Anterior cingulate cortex (tissue), 58 donors: ENCODE measurements at places on chromosomes 16 and 17.

DNA sequence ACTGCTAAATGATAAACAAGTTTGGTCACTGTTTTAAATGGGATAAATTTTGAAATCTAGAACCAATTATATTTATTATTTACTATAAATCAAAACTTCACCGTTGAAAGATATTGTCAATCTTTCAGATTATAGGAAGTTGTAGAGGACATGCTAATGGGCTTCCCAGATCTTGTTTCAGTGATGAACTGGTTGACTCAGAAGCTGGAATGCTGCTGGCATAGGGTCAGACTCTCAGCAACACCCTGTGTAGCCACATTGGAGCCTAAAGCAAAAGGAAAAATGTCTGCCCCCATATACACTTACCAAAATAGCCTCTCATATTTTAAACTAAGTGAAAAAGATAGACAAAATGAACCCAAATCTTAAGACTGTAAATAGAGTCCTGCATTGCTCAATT, 916.9 kb upstream of the SOX9 start:
- no peak for DNase-seq

DNA sequence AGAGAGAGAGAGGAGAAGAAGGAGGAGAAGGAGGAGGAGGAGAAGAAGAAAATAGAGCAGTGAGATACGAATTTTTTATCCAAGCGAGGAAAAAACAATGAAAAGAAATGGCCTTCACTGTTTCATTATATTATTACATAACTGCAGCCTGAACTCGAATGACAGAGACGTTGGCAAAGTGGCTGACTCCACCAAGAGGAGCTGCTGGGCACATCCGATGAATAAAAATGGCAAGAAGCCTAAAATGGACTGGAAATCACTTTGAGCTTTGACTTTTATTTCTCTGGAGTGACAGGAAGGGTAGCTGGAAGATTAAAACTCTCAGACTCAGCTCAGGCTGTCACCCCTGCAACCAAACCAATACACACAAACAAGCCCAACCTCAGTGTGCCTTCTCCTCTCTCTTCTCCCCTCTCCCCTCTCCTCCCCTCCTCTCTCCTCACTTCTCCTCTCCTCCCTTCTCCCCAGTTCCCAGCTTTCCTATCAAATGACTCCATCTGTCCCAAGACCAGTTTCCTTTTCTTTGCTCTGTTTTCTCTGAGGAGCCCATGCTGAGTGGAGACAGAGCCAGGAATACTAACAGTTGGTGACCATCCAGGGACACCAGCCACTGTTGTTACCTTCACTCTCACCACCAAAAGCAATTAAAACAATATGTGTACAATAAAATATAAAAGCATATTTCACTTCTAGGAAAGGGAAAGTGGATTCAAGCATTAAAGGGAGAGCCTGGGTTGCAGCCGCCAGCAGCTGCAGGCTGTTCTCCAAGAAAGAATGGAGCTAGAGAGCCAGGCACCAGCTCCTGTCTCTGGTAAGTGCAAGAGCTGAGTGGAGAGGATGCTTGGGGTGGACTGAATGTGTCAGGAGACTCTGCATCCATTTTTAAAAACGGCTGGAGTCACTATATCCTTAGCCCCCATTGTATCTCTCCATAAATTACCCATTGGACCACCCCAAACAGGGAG, 51.2 kb downstream of the SOX9 start:
- no peak for DNase-seq

- DNase-seq: no peak
These were observed 34.9 kb downstream of the PLD6 start for GRCh38 chr17:17171186-17171585.

DNA sequence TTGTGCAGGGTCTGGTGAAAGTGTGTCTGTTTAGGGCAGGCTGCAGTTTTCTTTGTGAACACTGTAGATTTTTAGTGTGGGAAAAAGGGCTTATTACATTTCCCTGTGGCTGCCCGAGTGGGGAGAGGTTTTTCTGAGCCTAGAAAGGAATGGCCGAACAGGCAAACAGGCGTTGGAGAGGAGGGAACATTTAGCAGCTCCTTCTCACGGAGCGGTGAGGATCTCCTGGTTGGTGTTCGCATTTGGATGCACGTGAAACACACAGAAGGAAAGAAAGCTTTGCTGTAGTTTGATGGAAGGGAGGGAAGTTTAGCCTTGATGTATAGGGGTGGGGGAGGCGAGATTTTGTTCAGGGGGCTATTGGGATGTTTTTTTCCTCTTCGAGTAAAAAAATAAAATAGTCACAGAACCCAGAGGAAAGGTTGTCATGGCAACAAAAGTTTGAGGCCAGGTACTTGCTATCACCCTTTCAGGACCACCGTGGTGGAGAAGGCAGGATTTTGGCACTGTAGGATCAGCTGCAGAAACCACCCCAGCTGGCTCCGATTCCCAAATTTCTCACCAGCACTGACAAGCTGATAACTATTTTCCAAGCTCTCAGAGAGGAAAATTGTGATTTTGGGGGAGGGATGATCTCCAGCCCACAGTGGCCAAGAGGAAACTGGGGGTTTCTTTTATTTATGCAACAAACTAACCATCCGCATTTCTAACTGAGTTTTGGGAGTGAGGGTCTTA, 3.5 kb downstream of the GSG1L start:
- no peak for DNase-seq

GRCh38 chr16:84080813-84081212, 35.9 kb downstream of the MBTPS1 start:
- no peak for DNase-seq

- DNase-seq: no peak
These were observed 17.7 kb downstream of the ITGAL start for GRCh38 chr16:30490210-30490609.

DNA sequence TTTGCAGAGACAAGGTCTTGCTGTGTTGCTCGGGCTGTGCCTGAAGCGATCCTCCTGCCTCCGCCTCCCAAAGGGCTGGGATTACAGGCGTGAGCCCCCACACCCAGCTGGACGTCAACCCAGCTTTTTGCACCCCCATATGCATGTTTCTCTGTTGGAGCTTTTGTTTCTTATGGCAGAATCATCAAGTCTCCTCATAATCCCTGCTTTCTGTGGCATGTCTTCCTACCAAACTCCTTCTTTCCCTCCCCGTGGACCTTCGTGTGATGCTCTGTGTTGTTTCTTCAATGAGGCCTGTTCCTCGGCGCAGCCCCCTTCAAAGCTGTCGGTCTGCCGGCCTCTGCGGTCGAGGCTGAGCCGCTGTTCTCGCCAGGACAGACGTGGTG, 71.6 kb downstream of the METRNL start:
- DNase-seq: no peak

DNA sequence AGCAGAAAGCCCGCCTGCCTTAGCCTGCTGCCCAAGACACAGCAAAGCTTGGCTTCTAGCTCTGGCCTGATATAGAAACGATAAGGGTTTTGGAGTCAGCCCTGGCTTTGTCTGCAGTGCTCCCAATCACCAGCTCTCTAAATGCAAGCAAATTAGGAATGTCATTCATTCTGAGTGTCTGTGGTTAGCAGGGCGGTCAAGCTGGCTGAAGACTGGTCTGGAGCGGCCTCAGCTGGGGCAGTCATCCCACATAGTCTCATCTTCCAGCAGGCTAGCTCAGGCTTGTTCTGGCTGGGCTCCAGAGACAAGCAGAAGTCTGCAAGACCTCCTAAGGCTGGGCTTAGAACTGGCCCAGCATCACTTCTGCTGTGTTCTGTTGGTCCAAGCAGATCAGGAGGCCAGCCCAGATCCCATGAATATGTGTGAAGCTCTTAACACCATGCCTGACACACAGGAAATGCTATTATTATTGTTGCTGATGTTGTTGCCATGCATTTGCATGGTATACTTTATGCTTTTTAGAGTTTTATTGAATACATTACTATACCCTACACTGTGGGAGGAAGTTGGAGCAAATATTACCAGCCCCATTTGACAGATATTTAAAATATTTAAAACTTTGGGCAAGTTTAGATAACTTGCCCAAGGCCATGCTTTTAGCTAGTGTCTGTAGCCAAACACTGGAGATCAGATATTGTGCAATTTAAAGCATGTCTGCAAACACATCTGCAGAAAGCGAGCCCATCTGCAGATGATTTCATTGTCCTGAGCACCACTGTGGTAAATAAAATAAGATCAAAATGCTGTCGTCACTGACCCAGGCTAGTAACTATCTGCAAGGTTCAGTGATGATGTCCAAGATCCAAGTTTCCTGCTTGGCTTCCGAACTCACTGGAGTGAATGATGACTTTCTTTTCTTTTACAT, 24.8 kb downstream of the TMC7 start:
- no peak for DNase-seq

DNA sequence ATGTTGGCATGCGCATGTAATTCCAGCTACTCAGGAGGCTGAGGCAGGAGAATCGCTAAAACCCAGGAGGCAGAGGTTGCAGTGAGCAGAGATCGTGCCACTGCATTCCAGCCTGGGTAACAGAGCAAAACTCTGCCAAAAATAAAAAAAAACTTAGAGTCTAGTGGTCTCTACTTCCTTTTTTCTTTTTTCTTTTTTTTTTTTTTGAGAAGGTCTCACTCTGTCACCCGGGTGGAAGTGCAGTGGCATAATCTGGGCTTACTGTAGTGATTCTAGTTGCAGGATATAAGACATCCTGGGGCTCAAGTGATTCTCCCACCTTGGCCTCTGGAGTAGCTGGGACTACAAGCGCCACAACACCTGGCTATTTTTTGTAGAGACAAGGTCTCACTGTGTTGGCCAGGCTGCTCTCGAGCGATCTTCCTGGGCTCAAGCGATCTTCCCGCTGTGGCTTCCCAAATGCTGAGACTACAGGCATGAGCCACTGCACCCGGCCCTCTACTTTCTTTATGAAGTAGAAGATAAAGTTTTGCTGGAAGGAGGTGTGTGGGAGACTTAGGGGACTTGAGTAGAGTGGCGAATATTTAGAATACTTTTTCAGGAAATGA, 47.9 kb upstream of the TAOK1 start:
- DNase-seq: no peak

DNA sequence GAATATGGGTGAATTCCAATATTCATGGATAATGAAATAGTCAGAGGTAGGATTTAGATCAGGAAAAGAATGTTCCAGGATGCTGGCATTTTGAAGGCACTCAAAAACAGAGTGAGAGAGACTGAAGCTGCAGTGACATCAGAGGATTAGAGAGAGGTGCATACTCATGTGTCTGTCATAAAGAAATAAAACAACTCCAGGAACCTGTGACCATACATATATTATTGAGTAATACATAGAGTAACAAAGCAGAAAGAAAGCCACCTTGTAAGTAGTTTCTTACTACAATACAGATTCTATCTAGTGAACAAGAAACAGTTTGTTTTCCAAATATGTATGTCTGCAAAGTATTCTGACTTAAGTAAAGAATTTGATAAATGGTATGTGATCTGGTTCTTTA, 62.3 kb upstream of the PHOSPHO1 start:
- DNase-seq: no peak

DNA sequence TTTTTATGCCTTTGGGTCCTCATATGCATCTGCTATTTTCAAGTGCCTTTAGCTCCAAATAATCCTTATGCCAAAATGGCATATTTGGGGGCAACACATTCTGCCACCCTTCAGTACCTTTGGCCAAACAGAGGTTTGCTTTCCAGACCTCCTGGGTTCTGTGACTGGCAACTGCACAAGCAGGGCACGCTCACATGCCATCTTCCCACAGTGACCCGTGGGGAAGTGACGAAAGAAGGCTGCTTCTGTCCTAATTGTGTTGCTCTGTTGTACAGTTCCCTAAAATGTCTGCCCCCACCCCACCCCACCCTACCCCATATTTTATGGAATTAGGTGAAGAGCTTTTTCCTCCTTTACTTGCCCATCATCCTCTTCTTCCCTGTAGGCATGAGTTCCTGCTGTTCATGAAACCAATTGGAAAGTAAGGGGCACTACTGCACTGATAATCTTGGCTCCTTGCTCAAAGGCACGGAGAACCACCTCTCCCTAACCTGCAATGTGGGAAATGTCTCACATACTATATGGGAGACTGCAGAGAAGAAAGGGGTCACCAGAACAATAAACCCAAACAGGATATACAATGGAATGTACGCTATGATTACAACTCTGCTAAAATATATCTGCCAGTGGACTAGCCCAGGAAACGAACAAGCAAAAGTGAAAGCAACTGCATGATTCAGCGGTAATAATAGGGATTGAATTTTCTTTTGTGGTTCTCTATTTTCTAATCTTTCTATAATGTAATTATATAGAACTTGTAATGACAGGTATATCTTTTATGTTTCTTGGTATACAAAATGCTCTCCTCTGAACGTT, 3.3 kb upstream of the SLFN12L start:
- no peak for DNase-seq

- DNase-seq: no peak
These were observed 194.2 kb downstream of the UTP18 start for GRCh38 chr17:51454456-51454978.

DNA sequence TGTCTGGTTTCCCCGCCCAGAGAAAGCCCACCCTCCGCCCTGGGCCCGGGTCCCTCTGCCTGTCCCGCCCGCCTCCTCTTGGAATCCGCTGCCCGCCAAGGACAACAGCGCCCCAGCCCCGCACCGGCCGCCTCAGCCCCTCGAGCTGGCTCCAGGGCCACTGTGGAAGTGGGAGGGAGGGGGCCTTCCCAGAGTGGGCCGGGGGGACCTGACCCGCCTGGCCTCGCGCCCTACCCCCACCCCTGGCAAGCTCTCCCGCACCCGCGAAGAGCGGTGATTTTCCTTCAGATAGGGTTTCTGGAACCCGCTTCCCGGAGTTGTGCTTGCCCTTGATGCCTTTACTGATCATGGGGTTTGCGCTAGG, 2.3 kb upstream of the CBX8 start:
- no peak for DNase-seq

DNA sequence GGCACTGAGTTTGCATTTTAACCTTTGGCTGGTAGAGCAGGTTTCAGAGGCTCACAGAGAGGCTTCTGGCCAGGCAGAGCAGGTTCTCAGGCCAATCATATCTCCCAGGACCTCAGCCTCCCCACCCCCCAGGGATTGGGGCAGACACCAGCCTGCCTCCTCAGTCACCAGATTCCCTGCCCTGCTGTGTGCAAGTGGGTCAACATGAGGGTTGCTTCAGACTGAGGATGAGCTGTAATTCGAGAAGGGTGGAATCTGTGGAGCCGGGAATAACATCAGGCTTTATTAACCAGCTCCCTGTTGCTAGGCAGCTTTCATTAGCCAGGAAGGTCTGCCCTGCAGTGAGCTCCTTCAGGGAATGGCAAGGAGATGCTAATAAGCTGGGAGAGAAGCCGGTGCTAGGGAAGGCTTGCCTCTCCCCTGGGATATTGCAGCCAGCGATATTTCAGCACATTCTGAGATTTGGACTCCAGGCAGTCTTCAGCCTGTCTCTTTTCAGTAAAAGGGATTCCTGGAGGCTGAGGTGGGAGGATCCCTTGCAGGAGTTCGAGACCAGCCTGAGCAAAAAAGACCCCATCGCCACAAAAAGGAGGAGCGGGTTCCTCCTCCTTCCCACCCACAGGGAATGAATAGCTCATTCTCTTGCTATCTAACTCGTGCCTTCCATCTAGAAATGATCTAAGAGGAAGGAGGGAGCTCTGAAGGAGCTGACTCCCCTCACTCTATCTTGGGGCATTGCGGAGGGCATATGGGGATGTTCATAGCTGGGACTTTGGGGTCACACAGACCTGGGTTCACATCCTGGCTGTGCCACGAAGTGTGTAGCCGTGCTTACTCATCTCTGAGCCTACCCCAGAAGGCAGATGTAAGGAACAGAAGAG, 10.7 kb downstream of the SGSM2 start:
- DNase-seq: peak; percentile 40
